ENCODE measurements at places on chromosomes 7 and 10. TPM values are rescaled to one million over a fixed set of nuclear protein-coding genes. Genes with fewer than 3 reads are reported as not detected.

GRCh38 chr7:150855046-150855445 lies 2.7 kb downstream of the AOC1 start:
- DNase-seq: no peak

- DNase-seq: no peak
These were observed 40.9 kb downstream of the PPIF start for GRCh38 chr10:79387974-79388850.

Gene AMPH
- 0.14 TPM for total RNA-seq

Gene ACADSB
- total RNA-seq: 23.3 TPM

- no peak for DNase-seq
These were observed 237.1 kb upstream of the NRP1 start for GRCh38 chr10:33571616-33572015.

DNA sequence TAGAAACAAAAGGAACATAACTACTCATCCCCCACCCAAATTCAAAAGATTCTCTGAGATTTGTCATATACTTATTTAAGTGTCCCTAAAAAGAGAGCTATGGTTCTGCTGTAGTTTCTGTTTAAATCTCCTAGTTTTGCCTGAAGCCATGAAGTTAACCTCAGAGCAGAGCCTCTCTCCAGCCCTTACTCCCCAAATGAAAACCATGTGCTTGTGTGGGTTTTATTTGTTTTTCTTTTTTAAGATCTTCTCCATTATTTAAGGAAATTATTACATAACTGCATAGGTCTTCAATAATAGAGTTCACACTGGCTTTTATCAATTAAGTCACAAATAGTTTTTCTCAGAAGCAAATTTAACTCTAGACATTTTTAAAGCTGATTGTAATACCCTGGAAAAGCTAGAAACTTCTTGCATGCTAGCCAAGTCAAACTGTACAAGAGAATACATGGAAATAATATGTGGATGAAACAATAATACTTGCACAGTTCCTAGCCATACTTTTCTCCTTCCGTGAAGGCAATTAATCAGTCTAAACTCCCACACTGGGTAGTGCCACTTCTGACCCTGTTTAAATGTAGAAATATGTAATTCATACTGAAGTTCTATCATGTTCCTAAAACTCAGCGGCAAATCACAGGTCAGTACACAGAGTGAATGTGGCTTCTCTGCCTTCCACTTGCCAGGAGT lies 579.7 kb downstream of the SUGCT start:
- no peak for DNase-seq

Gene GPR85
- total RNA-seq: not detected

DNA sequence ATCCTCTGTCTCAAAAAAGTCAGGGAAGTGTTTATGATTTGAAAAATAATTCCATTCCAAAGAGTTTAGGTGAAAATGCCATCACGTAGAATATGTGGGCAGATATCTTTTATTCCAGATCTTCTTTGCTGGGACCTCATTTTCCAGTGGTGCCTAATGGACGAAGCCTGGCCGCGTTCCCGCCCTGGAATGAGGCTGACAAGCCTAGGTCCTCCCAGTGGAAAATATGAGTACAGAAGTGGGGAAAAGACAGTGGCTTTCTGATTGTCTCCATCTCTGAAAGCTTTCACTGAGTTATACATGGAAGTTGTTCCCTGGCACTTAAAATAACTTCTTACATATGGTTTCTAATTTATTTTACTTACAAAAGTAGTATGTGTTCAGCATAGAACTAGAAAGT lies 139.4 kb downstream of the TACC2 start:
- DNase-seq: no peak
